ENCODE measurements at places on chromosomes 7 and 10. TPM values are rescaled to one million over a fixed set of nuclear protein-coding genes. Genes with fewer than 3 reads are reported as not detected.
A peak's percentile ranks its signal among the peaks of the same experiment; 100 is the strongest.

The CYP2C9 gene
- 18.3 TPM for total RNA-seq

- DNase-seq = no peak
Observed at GRCh38 chr7:48085433-48085791, 3.7 kb upstream of the UPP1 start.

The XRCC2 gene
- 2.2 TPM for total RNA-seq

DNA sequence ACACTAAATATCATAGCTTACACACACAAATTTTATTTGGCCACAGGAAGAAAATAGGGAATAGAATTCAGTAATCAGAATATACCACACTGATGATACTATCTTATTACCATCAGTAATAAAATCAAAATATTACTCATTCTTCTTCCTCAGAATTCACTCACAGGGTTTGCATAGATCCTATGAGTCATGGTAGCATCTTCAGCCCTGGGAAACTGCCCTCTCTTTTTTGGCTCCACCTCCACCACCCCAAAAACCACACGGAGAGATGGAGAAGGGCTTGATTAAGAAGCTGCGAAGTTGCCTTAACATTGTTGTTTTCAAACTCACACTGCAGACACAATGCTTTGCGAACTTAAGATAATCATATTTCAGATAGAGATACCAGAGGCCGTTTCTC lies 154.1 kb upstream of the AHR start:
- DNase-seq = no peak

The ECHS1 gene
- 28.2 TPM for total RNA-seq

- peak; percentile 5 for DNase-seq
Observed at GRCh38 chr7:130063036-130063435, 7.3 kb upstream of the KLHDC10 start.

DNA sequence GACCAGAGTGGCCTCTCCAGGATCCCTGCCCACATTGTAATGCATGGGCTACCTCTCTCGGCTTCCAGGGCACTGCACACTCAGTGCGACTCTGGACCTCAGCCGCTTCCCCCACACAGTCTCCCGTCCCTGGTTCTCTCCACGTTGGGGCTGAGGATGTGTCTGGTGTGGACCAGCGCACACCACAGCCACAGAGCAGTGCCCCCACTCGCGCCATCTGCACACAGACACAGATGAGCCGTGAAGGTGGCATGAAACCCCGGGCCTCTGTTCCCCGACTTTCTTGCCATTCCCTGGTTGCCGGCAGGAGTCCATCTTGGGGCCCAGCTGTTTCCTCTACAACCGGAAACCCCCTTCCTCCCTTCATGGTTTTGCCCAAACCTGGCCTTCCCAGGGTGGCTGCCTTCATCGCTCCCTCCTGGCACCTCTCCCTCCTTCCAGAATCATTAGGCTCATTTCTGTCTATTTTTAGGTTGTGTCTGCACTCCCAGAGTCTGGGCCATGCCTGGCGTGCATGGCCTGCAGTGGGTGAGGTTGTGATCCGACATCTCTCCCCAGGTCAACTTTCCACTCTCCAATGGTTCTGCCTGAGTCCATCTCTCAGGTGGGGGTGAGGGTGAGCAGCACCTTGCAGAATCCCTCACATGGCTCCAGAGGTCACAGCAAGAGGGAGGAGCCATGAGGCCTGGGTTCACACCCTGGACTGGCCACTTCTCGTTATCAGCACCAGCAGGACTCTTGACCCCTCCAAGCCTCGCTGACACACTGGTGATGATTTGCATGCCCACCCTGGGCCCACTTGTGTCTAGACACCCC lies 10.1 kb downstream of the RASGEF1A start:
- no peak for DNase-seq

The ZMYND11 gene
- 68.1 TPM for total RNA-seq

- DNase-seq = no peak
Observed at GRCh38 chr7:74084722-74085578, 1.3 kb downstream of the LIMK1 start.

GRCh38 chr10:127826154-127826725 lies 66.5 kb downstream of the CLRN3 start:
- DNase-seq = no peak

The OR2A5 gene
- 3.6 TPM for total RNA-seq

The DRGX gene
- total RNA-seq = 0.48 TPM

DNA sequence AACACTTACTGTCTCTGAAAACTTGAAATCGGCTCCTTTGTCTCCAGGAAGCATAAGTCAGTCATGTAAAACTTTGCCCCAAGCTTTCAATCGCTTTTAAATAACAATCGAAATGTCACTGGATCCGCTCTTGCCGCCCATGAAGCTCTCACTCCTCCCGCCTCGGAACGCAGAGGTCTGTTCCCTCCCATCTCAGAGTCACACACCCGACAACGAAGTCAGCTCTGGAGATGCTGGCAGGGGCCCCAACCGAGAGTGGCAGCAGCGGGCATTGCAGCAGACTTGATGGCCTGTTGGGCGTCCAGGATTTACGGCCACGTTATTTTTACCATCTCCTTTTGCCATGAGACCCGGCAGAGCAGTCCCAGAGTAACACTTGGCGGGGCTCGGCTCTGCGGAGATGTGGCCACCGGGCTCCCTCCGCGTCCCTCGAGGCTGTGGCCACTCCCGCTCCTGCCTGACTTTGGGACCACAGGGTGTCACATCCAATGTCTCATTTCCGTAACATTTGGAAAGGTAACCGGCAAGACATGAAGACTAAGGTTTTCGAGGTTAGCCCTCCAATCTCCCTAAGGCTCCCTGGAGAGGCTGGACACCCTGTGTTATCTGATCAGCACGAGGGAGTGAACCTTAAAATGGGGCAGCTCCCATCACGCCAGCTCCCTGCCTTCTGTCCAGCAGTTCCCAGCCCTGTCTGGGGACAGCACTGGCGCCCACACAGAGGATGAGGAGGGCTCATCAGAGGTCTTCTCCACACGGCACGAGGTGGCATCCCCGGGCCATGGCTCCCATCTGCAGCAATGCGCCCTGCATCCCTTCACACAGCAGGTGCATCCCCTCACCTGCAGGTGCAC lies 62.8 kb upstream of the ADGRA1 start:
- DNase-seq = no peak

GRCh38 chr10:71492872-71493271 lies 96.2 kb downstream of the CDH23 start:
- DNase-seq = no peak

- peak; percentile 61 for DNase-seq
Observed at GRCh38 chr10:87660484-87661133, 931 bp downstream of the PAPSS2 start.

DNA sequence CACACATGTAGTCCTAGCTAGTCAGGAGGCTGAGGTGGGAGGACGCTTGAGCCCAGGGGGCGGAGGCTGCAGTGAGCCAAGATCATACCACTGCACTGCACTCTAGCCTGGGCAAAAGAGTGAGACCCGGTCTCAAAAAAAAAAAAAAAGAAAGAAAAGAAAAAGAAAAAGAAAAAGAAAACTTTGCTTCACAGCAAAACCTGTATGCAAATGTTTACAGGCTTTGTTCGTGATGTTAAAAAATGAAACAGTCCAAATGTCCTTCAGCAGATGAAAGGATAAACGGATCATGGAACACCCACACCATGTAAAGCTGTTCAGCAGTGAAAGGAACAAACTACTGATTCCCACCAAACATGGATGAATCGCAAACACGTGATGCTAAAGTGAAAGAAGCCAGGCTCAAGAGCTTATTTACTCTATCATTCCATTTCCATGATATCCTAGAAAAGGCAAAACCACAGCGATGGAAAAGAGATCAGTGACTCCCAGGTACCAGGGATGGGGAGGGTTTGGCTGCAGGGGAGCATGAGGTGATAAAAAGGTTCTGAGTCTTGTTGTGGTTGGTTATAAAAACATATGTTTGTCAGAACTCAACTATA lies 15.1 kb downstream of the LRRC20 start:
- DNase-seq = peak; percentile 64

The VAX1 gene
- 0.96 TPM for total RNA-seq

The PTF1A gene
- total RNA-seq = 7.5 TPM

The COL13A1 gene
- 18.3 TPM for total RNA-seq

- no peak for DNase-seq
Observed at GRCh38 chr7:20777377-20778062, 9.2 kb downstream of the SP8 start.

DNA sequence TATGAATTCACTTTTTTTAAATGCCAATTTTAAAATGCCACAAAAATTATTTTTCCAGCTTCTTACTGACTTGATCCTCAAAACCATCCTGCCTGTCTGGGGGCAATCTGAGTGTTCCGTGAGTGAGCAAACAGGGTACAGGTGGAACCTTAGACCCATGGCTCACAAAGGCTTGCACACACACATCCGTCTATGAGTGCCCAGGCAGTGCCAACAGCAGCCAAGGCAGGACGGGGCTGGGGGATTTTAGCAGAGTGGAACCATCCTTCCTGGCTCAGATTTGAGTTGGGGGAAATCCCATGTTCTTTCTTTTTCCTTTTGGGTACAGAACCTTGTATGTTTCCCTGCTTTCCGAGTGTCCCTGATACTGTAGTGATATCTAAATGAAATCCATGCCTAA lies 377.7 kb upstream of the MGMT start:
- DNase-seq = no peak

DNA sequence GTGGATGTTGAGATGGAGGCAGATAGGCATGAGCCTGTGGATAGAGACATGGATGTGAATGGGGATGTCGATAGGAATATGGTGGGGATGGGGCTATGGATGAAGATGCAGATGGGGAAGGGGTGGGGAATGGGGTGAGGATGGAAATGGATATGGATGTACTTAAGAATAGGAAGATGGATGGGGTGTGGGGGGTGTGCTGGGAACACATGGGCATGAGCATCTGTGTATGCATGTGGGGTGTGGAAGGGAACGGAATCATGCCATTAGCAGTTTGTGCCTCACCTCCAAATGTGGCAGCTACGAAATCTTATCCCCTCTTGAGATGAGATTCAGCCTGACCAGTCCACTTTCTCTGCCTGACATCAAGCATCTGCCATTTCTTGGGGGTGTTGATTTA lies 359.5 kb upstream of the MGMT start:
- no peak for DNase-seq

The SYNPO2L gene
- 1.9 TPM for total RNA-seq

The CREM gene
- total RNA-seq = 47.9 TPM

The GOT1 gene
- 2.6 TPM for total RNA-seq

GRCh38 chr10:100743626-100744135 lies 1.7 kb upstream of the PAX2 start:
- DNase-seq = peak; percentile 52

DNA sequence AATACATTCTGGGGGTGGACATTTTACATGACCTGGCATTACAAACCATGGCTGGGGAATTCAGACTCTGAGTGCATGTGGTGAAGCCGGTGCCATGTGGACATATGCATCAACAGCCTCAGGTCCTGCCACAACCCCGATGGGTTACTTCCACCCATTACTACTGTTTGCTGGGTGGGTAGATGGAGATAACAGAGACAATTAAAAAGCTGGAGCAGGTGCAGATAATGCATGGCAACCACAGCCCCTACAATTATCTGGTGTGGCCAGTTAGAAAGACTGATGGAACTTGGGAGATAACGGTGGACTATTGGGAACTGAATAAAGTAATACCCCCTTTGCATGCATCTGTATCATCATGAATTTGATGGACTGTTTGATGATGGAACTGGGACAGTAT lies 21.6 kb upstream of the ADAMTS14 start:
- DNase-seq = no peak

The UCMA gene
- 3.9 TPM for total RNA-seq

- no peak for DNase-seq
Observed at GRCh38 chr7:55070854-55071253, 52.0 kb downstream of the EGFR start.

GRCh38 chr10:48494073-48494472 lies 110.8 kb downstream of the ARHGAP22 start:
- DNase-seq = no peak

DNA sequence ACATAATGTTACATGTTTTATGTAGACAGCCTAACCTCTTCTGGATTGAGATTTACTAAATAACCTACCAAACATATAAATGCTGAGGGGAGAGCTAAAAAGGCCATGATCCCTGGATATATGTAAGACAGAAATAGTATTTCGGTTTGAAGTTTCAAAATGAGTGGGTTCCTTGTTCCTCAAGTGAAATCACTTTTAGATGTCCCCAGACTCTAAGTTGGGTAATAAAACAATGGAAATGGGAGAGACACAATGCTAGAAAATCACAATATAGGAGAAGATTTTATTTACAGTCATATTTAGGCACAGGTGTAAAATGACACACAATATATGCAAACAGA lies 56.5 kb downstream of the SHTN1 start:
- no peak for DNase-seq

DNA sequence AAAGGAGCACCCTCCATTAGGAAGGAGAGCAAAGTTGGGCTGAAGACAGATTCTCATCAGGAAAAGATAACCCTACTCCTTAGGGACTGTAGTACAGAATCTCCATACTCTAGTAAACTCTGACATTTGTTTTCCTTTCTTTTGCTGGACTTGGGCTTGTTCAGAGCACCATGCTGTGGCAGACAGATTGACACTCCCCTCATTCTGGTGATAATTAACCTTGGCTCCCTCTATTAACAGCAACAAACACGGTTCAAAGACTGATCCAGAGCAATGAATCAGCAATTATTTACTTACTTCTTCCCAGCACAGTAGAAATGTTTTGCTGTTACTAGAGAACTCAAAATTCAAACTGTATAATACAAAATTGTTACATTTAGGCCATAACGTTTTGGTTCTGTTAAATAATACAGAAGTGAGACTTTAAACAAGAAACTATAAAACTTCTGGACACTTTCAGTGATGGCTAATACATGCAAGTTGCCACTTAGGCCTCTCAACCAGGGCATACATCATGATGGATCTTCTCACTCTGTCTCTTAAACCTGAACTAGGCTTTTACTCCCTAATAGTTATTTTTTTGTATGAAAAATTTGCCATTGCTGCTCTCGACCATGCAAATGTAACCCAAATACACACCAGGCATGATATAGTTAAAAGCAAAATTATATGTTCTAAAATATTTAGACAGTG lies 639.0 kb downstream of the IPMK start:
- DNase-seq = no peak

DNA sequence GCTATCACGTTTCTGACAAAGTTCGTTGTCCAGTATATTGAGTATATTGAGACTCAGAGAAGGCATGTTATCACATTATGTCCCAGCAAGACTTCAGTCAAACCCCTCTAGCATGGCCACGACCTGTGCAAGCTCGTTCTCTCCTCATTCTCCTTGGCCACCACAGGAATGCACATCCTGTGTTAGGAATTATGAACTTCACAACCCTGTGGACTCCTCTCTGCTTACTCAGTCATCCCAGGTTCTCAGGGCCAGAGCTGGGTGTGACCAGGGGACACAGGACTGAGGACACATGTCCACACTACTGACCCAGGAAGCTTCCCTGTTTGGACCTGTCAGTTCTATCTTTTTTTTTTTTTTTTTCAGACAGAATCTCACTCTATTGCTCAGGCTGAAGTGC lies 4.4 kb downstream of the SH2D4B start:
- DNase-seq = no peak

- no peak for DNase-seq
Observed at GRCh38 chr10:100045592-100045991, 35.8 kb upstream of the DNMBP start.

DNA sequence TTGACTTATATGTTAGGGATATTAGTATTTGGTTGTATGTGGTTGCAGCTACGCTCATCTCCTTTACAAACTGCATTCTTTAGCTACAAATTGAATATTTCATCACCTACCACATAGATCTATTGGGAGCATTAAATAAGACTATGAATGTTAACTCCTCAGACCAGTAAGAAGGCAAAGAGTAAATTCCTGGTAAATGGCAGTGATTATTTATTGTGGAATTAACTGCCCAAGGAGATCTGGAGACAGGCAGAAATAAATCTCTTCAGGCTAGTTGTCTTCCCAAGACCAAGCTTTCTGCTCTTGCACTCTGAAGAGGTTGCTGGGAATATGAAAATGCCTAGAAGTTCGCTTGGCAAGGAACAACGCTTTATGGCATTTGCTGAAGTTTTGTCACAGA lies 74.6 kb downstream of the ANLN start:
- DNase-seq = no peak
